ENCODE measurements at places on chromosomes 13 and 19. TPM values are rescaled to one million over a fixed set of nuclear protein-coding genes. Genes with fewer than 3 reads are reported as not detected.

Gene S1PR5
- 0.77 TPM for total RNA-seq

Gene KIRREL2
- not detected for total RNA-seq

Gene ADAMTS10
- total RNA-seq = 4.9 TPM

Gene CERS1
- 0.81 TPM for total RNA-seq

Gene IZUMO2
- not detected for total RNA-seq

Gene ASF1B
- total RNA-seq = 1.2 TPM

Gene PGLYRP1
- total RNA-seq = 1.1 TPM

Gene MBD3L2
- not detected for total RNA-seq

Gene RNU6-9
- total RNA-seq = not detected

Gene DACH1
- 1.8 TPM for total RNA-seq

Gene SHISA2
- total RNA-seq = 0.12 TPM

Gene TNNT1
- total RNA-seq = 46.6 TPM

Gene THSD8
- 2.2 TPM for total RNA-seq

Gene KLC3
- not detected for total RNA-seq

Gene LRRC63
- not detected for total RNA-seq

Gene NCR1
- not detected for total RNA-seq

Gene NDUFA3
- 389 TPM for total RNA-seq

Gene ITGBL1
- 6.5 TPM for total RNA-seq

Gene PODNL1
- 6.2 TPM for total RNA-seq

Gene KCNK6
- total RNA-seq = 5.1 TPM

Gene SPRY2
- total RNA-seq = 34.1 TPM

Gene GPR183
- 0.68 TPM for total RNA-seq

Gene KLK11
- total RNA-seq = 0.27 TPM

Gene KLK2
- total RNA-seq = not detected

Gene IGFL1
- total RNA-seq = not detected

Gene LRRC4B
- total RNA-seq = 0.75 TPM

Gene KLK4
- total RNA-seq = not detected

Gene SKA3
- 1.8 TPM for total RNA-seq

Gene SLC25A42
- total RNA-seq = 20.7 TPM

Gene LMTK3
- 1.3 TPM for total RNA-seq

Gene CEACAM8
- total RNA-seq = 0.76 TPM

Gene KLK3
- not detected for total RNA-seq

Gene ZSCAN4
- 0.30 TPM for total RNA-seq

Gene RPL21
- total RNA-seq = 733 TPM

Gene EBPL
- 7.5 TPM for total RNA-seq

Gene SIPA1L3
- 5.2 TPM for total RNA-seq

Gene ZNF681
- 0.69 TPM for total RNA-seq

Gene IL11
- not detected for total RNA-seq

Gene EFNA2
- not detected for total RNA-seq
